Fibroblast of the aortic adventitia (primary cell): ENCODE measurements at places on chromosomes 16 and 17.

- DNase-seq = no peak
Measured at GRCh38 chr17:19343671-19344151, 18.8 kb downstream of the B9D1 start.

GRCh38 chr16:10780628-10781027, 37.0 kb downstream of the NUBP1 start:
- no peak for DNase-seq

GRCh38 chr16:48279199-48279598, 31.9 kb upstream of the ABCC11 start:
- no peak for DNase-seq

DNA sequence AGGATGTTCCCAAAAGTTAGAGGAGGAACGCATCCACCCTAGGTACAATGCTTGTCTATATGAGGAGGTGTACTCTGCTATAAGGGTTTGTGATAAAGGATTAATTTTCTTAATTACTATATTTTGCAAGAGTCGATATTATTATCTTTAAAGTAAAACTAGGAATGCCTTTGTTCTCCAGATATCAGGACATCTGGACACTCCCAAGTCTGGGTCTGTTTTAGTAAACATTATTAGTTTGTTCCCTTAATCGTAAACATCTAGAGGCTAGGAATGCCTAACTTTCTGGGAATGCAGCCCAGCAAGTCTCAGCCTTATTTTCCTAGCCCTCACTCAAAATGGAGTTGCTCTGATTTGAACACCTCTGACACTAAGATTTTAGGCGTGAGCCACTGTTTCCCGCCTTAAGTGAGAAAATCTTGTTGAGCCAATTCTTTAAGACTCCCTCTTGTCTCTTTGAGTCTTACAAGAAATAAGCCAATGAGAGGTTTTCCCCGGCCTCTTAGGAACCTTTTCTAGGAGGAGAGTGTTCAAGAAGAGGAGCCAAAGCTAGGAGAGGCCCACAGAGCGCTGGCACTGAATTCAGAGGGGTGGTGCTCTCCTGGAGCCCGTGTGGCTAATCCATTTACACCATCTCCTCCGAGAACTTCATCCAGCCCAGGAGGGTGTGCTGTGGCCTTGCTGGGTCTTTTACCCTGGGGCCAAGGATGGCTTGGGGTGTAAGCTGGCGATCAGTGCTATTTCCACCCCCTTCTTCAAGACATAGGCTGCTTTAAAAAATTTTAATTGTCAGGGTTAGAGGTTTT, 40.9 kb downstream of the SMARCE1 start:
- DNase-seq = no peak

- DNase-seq = peak; percentile 87
Measured at GRCh38 chr16:70553645-70554044, 30.0 kb downstream of the SF3B3 start.

DNA sequence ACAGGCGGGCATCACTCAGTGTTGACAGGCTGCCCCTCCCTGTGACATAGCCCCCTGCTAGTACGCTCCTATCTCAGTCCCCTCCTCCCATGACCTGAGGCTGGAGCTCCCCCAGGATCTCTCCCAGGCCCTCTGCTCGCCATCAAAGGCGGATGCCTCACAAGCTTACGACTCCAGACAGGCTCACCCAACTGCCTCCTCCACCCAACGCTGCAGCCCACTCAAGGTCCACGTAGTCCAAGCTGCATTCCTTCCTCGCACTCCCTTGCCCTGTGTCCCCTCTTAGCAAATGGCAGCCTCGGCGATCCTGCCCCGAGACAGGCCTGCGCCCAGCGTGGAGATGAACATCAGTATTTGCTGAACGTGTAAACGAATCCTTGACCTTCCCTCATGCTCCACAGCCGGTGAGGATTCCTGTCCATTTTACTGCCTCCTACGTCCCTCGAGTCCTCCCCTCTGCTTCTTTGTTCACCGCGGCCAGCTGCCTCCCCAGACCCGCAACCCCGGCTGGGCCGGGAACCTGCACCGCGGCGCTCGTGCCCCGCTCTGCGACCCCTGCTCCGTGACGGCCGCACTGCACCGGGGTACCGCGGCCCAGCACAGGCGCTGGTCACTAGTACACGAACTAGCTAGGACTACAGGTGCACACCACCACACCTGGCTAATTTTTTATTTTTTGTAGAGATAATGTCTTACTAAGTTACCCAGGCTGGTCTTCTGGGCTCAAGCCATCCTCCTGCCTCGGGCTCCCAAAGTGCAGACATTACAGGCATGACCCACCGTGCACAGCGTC, 838 bp upstream of the TMEM97 start:
- no peak for DNase-seq

DNA sequence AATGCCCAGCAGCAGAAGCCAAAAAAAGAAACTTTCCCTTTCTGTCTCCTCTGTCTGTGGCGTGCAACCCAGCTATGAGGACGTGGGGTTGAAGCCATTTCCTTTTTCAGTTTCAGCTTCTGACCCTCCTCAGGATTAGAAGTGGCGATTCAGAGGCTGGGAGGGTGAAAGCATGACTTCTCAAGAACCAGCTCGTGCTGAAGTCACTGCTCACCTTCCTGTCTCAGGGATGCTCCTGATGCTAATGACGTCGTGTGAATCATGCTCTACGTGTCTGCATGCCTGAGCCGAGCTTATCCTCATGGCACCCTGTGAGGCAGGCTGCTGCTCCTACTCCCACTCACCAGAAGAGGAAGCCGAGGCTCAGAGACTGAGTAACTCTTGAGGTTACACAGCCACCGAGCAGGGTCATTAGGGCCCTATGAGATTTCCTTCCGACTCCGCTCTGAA, 5.7 kb upstream of the LPO start:
- peak; percentile 56 for DNase-seq
